ENCODE measurements at places on chromosomes 16 and 17.

- DNase-seq, result no peak
These were observed 63.1 kb downstream of the STX8 start for GRCh38 chr17:9512323-9513168.

DNA sequence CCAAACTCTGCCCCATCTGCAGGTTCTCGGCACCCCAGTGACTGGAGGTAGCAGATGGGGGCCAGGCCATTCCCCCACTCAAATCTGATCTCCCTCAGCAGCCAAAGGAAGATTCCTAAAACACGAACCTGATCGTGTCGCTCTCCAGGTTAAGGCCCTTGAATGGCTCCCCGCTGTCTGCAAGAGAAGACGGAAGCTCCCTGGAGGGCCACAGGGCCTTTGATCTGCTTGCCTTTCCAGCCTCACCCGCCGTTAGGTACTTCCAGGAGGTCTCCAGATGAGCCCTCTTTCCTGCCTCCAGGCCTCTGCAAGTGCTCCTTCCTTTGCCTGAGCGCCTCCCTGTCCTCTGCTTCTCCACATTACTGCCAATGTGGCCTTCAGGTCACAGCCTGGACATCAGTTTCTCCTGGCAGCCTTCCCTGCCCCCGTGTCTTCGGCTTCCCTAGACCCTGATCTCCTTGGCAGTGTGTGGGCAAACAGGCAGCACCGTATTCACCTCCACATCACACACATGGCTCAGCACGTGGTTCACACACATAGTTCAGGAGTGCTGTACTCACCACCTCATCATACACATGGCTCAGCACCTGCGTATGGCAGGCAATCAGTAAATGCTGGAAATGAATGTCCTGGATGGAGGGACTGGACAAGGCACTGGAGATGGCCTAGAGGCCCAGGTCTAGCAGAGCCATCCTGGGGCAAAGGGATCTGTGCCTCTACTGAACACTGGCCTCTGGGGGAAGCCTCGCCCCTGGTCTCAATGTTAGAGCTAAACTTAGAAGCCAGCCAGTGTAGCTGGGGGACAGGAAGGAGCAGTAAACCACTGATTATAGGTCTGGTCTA, 26.4 kb upstream of the MRPS23 start:
- DNase-seq, result no peak

DNA sequence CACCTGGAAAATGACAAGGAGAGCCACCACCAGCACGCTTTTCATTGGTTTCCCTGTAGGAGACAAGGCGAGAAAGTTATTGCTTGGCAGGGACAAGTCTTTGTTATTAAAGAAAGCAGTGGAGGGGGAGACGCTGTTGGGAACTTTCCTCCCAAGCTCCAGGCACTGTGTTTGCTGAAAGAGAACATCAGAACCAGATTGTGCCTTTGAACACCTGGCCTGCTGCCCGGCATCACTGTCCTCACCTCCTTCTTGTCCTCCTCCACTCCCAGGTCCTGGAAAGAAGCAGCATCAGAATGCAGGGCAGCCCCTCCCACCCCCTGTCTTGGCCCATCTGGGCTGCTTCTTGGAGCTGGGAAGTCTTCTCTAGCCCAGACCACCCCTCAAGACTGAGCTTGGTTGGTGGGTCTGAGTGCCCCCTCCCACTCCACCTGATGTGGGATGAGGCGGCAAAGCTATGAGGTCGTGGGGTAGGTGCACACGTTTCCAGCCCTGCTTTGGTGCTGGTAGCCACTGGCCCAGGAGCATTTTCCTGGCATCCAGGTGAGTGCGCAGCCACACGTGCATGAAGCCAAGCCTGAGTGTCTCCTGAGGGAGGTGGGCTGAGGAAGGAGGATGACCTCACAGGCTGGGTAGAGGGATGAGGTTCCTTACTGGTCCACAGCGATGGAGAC, 6.2 kb downstream of the CCR7 start:
- no peak for DNase-seq

DNA sequence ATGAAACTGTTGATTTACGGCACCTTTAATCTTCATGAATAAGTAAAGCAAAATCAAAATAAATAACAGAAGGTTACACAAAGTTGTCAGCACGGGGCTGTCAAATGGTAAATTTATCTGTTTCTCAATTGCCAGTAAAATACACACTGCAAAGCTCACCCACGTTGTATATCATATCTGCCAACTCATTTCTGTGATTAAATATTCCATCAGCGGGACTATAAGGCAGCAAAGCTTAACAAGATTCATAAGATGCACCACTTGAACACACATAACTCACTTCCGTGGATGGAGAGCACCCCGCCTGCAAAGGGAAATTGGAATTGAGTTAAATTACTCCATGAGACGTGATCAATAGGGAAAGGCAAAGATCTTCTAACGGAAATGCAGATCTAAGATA, 280.0 kb downstream of the RBFOX1 start:
- no peak for DNase-seq

GRCh38 chr17:65071861-65072260, 15.3 kb upstream of the GNA13 start:
- no peak for DNase-seq
